Naive thymus-derived CD8-positive, alpha-beta T cell (primary cell): ENCODE measurements at places on chromosomes 2 and 18.

DNA sequence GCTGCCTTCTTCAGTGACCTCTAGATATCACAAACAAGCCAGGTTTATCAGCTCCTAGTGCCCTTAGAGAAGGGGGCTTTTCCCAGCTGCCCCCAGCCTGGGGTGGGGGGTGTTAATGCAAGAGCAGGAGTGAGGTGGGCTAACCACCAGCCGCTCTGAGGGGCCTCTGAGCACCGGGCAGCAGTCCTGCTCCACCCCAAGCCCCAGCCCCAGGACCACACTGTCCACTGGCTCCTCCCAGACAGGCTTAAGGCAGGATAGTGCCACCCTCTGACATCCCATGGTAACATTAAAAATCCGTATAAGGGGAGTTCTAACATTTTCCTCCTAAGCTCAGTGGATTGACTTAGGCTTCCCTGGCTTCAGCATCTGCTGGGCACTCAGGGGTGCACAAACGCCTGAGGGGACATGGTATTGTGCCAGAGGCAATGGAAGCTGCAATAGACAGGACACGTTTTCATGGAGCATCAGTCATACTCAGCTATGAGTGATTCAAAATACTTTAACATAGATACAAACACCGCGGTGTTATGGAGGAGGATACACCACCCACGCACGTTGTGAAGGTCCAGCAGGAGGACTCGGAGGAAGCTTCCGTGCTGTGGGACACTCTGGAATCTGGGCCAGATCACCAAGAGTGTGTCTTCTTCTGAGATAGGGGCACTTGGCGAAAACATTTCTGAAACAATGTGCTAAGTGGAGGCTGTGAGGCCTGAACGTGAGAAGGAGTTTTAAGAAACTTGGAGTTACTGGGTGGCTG, 112.7 kb upstream of the EPC2 start:
- DNase-seq, result no peak

DNA sequence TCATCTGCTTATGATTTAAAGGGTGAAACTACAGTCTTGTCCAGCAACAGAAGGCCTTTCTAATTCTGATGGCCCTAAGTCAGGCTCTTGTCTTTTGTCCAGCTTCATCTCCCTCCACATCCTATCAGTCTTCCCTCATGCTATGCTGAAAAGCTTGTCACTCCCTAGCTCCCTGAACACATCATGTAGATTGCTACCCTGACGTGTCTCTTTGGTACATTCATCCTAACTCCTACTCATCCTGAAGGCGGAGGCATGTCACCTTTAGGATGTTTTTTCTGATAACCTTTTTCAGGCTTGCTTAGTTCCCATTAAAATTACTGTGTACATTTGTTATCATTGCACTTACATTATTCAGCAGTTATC, 78.4 kb upstream of the ARL5A start:
- no peak for DNase-seq

- DNase-seq, result no peak
Observed at GRCh38 chr2:111019381-111019780, 101.3 kb upstream of the BCL2L11 start.

GRCh38 chr2:240538031-240538780, 19.6 kb downstream of the ANKMY1 start:
- DNase-seq, result no peak

GRCh38 chr2:61042807-61043206, 22.9 kb upstream of the SANBR start:
- DNase-seq, result no peak

DNA sequence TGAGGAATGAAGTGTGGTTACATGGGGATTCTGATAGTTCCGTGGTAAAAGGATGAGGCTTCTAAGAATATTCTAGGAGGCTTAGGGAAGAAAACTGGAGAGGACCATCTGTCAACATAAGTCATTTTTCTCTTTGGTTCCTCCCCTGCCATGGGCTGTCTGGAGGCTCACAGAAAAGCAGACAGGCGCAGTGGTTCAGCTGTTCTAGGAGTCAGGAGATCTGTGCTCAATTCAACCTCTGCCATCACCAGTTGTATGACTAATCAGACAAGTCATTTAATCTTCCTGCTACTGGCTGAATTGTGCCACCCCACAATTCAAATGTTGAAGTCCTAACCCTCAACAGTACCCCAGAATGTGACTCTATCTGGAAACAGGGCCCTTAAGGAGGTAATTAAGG, 36.4 kb downstream of the ADAM17 start:
- DNase-seq, result no peak

DNA sequence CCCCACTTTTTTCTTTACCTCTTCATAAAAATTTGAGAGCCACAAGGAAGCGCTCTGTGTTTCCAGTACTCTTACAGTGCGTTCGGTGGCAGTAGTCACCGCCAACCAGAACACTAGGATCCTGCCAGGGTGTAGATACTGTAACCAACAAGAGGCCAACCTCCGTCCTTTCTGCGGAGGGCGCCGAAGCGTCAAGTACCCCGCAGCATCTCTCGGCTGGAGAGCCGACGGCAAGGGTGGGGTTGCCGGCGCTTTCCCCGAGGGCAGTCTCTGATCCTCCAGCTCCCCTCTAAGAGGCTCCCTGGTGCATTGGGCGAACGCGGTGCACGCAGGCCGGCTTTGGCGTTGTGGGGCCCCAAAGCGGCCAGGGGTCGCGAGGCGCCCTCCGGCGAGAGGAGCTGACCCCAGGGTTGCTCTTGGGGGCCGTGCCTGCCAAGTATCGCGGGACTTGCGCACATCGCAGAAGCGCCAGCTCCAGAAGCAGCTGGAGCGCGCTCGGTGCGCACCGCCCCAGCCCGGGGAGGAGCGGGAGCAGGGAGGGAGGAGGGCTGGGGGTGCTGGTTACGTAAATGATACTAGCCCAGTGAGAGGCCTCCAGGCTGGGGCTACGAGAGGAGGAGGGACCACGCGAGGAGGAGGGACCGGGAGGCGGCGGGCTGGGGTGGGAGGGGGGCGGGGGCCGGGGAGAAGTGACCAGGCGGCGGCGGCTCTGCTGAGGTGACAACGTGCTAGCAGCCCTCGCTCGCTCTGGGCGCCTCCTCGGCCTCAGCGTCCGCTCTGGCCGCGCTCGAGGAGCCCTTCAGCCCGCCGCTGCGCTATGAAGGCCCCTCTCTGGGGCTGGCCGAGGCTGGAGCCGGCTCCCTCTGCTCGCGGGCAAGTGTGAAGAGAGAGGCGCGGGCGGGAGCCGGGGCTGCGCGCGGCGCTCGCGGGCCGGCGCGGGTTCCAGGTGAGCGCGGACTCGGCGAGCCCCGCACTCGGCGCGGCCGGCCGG, at the start of gene GALNT13:
TSS of gene GALNT13 (plus strand) at position 692 of the 991 bp plus-strand sequence.
- DNase-seq, result no peak
